HT-29 (cell line): ENCODE measurements at places on chromosomes 3 and 15.

- DNase-seq = no peak
Observed at GRCh38 chr15:38153781-38154180, 98.9 kb upstream of the SPRED1 start.

GRCh38 chr15:34905047-34905446, 64.5 kb downstream of the AQR start:
- DNase-seq = no peak

GRCh38 chr3:10901296-10901945, 85.4 kb downstream of the SLC6A11 start:
- DNase-seq = no peak

- DNase-seq = no peak
Observed at GRCh38 chr3:133301731-133302130, 98.1 kb upstream of the BFSP2 start.

GRCh38 chr15:85457392-85457968, 77.1 kb downstream of the AKAP13 start:
- no peak for DNase-seq

GRCh38 chr3:134085034-134085775, 55.5 kb upstream of the SLCO2A1 start:
- no peak for DNase-seq

GRCh38 chr3:152193673-152194267, 75.0 kb upstream of the MBNL1 start:
- DNase-seq = no peak

- DNase-seq = no peak
Observed at GRCh38 chr3:90032980-90033641, 925.7 kb downstream of the EPHA3 start.

- no peak for DNase-seq
Observed at GRCh38 chr3:64617610-64618009, 70.2 kb downstream of the ADAMTS9 start.

GRCh38 chr3:186487037-186487436, 57.1 kb downstream of the CRYGS start:
- DNase-seq = no peak

- DNase-seq = no peak
Observed at GRCh38 chr3:77859156-77859555, 819.3 kb downstream of the ROBO2 start.

DNA sequence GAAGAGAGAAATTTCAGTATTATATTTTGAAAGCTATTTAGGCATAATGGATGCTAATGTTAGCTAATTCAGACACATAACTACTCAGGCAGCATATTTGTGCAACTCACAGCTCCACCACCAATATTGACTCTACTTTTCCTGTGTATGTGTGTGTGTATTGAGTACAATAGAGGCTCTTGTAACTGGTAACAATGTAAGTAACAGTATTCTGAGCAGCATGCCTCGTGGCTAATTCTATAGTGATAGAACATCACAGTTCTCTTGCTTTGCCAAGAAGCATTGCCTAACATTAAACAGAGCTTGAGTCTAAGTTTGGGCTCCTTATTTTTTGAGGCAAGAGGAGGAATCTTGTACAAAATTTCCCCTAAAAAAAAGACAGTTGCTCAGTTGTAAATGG, 98.6 kb upstream of the ARHGEF26 start:
- DNase-seq = no peak

DNA sequence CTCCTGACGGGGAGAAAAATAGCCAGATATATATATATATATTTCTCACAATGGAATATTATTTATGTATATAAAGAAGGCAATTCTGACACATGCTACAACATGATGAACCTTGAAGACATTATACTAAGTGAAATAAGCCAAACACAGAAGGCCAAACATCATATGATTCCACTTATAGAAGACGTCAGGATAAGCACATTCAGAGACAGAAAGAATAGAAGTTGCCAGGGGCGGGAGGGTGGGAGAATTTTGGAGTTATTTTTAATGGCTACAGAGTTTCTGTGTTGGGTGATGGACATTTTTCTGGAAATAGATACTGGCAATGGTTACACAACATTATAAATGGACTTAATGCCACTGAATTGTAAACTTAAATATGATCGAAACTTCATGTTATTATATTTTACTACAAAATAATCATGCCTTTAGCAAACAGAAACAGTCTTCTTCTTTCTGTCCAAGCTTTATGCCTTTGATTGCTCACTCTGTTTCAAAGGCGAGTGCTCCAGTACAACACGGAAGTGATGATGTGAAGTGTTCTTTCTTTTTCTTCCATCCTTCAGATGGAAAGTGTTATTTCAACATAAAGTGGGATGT, 514.0 kb downstream of the OCA2 start:
- no peak for DNase-seq

GRCh38 chr3:122101646-122102045, 46.5 kb downstream of the CD86 start:
- DNase-seq = peak; percentile 78

DNA sequence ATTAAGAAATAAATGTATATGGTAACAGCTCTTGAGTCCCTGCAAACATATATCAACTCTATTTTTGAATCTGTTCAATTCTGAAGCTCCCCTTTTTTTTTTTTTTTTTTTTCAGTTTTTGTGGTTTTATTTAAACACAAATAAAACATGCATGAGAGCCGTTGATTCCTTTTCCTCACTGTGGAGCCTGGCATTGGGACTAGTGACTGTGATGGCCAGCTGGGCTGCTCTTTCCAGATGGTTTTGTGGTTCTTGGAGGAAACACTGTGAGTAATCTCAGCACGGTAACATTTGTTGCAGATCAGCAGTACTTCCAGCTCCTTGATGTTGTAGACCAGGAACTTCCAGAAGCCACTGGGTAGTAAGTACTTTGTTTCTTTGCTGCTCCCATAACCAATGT, 15.9 kb downstream of the EMC7 start:
- no peak for DNase-seq

- DNase-seq = no peak
Observed at GRCh38 chr3:57731311-57731710, 24.8 kb upstream of the SLMAP start.

DNA sequence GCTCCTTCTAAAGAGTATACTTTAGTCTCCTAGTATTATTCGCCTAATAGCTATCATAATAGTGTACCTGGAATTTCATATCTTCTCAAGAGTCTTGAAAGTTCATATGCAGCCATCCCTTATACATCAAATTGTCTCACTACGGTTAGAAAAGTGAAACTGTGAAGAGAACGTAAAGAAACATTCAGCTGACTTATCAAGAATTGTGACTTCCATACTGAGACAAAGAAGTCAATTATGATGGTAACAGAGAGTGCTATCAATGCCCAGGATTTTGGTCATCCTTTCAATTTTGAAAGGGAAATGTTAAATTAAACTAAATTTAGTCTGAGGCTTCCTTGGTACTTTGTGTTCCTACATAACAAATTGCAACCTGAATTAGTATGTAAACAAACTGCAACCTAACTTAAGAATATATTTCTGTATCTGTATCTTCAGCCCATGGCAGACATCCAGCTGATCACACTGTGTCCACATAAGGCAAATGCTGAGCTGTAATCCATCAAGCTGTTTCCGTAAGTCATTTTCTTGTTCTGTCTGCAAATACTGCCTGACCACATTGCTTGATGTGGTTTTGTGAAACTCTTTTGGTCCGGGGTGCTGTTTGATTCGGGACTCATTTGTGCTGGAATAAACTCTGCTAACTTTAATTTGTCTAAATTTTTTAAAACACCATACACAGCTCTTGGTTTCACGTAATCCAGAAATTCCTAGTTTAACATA, 469.6 kb downstream of the SI start:
- no peak for DNase-seq

GRCh38 chr3:58858126-58858525, 191.6 kb upstream of the FAM3D start:
- no peak for DNase-seq

DNA sequence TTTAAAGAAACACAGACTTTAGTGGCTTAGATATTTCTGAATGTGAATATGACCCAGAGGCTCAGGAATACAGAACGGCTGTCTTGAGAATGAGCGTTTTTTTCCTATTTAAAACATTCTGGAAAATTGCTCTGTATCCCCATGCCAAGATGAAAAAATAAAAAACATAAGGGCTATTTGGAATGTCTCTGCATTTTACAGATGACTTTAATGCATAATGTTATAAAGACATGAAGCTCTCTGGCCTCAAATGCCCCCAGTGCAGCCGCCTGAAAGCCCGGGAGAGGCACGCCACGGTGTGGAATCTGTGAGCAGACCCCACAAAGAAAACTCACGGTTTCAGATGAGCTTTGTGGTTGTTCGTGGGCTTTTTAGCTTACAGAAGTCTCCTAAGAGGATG, 322.5 kb upstream of the ICE2 start:
- no peak for DNase-seq

- DNase-seq = no peak
Observed at GRCh38 chr3:48129921-48130320, 58.3 kb downstream of the CDC25A start.

- DNase-seq = no peak
Observed at GRCh38 chr3:183968666-183969245, 48.9 kb downstream of the ABCC5 start.

GRCh38 chr3:64530434-64531049, 157.3 kb downstream of the ADAMTS9 start:
- DNase-seq = peak; percentile 51

- DNase-seq = no peak
Observed at GRCh38 chr3:151133917-151134450, 48.5 kb downstream of the MED12L start.

DNA sequence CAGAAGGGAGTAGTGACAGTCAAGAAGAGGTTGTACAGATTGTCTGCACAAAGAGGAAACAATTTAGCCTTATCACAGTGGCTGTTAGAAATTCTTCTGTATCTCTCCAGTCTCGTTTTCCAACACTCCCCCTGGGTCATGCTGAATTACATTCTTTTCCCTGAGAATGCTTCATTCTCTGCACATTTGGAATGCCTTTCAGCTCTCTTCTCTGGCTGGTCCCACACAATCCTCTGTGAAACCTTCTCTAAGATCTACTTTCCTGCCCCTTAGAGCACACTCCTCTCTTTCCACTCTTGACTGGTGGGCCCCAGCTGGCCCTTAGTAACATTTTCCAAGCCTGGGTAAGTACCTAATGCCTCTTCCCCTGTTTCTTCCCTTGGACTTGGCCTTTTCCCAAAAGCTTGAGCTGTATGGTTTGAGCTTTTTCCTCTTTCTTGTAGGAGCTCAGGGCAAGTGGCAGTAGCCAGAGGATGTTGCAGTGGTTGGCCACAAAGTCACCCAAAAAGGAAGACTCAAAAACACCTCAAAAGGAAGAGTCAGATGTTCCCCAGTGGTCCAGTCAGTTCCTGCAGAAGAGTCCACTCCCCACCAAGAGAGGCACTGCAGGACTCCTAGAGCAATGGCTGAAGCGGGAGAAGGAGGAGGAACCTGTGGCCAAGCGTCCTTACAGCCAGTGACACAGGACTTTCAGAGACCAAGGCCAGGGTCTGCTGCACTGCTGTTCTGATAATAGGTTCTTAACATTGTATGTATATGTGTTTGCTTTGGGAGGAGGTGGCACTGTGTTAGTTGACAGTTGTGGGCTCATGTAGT, 25.7 kb downstream of the HMCES start:
- no peak for DNase-seq

GRCh38 chr3:14371573-14372474, 30.6 kb upstream of the SLC6A6 start:
- peak; percentile 90 for DNase-seq

DNA sequence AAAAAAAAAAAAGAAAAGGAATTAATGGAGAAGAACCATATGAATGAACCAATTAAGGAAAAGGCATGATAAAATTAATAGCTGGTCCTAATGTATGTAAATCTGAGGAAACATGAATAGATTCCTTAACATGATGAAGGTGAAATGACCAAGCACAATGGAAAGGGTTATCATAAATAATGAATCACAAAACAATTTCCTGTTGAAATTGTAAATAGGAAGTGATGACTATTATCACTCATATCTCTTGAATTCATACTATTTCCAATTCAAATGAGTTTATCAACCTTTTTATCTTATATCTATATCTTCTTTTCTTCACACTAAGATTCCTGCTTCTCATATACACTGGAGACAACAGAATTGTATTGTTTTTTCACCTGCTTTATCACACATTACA, 32.0 kb downstream of the AADACL2 start:
- DNase-seq = no peak

DNA sequence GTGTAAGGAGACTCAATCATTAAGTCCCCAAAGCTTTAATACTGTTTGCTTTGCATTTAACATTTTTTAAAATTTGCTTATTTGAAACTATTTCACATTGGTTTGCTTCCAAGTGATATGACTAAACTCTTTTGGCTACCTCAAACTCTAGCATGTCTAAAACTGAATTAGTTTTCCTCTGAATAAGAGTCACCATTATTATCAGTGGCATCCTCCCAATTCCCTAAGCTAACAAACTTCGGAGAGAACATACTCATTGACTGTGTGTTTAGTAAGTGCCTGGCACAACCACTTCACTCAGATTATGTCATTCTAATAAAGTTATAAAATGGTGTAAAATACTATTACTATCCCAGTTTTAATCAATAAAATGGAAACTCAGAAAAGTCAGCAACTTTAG, 21.9 kb downstream of the ATOSA start:
- no peak for DNase-seq

GRCh38 chr3:30768703-30769550, 125.5 kb downstream of the GADL1 start:
- peak; percentile 54 for DNase-seq

DNA sequence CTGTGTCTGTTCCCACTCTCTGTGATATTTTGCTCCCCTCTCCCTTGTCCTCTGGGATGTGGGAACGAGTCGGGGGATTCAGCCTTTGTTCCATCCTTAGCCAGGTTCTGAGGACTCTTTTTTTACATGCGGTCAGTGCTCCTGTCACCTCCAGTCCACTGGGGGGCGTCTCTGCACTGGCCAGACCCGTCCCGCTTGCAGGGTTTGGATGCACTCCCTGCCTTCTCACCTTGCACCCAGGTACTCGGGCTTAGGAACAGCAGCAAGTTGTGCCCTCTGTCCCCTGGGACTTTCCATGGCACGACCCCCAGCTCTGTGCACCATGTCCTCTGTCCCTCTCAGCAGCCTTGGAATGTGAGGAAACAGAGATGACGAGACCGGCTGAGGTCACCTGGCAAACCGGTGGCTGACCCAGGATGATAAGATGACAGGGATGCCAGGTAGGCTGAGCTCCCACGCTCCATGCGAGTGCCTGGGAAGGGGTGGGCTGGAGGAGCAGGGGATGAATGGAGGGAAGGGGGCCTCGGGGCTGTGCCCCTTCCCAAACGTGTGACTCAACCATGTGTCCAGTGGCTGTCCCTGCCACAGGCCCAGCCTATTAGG, 27.3 kb upstream of the FGD5 start:
- peak; percentile 43 for DNase-seq

- DNase-seq = no peak
Observed at GRCh38 chr3:82015241-82015640, 253.8 kb upstream of the GBE1 start.

DNA sequence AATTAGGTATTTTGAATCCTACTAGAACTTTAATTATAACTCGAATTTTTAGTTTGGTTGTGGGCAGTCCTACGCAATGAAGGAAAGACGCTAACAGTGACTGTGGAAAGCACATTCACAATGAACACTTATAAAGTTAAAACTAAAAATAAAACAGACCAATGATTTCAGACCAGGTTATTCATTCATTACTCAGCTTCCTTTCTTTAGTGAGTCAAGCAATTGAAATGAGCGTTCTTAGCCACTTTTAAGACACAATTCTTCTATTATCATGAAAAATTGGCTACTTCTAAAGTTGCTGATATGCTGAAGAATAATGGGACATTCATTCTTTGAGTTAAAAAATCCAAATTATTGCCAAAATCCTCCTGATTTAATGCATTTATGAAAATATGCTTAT, 66.0 kb upstream of the CMSS1 start:
- DNase-seq = no peak

- no peak for DNase-seq
Observed at GRCh38 chr3:2897821-2898220, 212.4 kb downstream of the IL5RA start.
